ENCODE measurements at places on chromosomes 11 and 22.

- DNase-seq = no peak
These were observed 79.5 kb upstream of the SPON1 start for GRCh38 chr11:13883042-13883441.

- no peak for DNase-seq
These were observed 540.8 kb downstream of the SOX6 start for GRCh38 chr11:15815246-15816195.

GRCh38 chr11:60360621-60361020 lies 17.7 kb upstream of the MS4A7 start:
- DNase-seq = no peak

DNA sequence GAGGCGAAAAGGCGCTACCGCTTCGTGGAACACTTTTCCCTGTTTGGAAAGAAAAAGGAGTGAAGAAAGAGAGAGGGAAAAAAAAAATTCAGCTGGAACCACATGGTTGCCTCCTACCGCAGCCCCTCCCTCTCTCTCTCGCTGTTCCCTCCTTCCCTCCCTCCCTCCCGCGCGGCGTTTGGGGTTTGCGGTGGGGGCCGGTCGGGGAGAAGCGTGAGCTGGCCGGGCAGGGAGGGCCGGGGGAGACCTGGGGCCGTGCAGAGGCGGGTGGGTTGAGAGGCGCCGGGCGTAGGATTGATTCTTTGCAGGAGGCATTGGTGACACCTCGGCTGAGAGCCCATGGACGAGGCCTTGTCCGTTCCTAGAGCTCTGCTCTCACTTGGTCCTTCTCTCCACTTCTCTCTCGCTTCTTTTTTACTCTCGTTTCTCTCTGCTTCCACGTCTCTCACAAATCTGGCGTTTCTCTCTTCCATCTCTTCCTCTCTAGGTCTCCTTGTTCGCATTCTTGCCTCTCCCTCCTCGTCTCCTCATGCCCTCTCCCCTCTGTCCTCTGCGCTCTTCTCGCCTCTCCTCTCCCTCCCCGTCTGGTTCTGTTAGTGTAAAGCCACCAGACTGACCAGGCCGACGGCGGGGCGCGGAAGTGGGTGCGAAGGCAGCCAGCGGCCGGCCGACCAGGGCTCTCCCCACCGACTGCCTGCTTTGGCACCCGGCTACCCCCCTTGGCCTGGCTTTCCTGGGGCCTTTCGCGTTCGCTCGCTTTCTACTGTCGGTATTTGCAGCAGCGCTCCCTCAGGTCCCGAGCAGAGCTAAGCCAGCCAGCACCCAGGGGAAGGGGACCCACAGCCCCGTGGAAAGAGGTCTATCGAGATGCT lies at the start of gene CLMP:
TSS of gene CLMP (minus strand) at position 61 of the 872 bp plus-strand sequence. CDS start 308 bp downstream, outside the sequence.
- no peak for DNase-seq

DNA sequence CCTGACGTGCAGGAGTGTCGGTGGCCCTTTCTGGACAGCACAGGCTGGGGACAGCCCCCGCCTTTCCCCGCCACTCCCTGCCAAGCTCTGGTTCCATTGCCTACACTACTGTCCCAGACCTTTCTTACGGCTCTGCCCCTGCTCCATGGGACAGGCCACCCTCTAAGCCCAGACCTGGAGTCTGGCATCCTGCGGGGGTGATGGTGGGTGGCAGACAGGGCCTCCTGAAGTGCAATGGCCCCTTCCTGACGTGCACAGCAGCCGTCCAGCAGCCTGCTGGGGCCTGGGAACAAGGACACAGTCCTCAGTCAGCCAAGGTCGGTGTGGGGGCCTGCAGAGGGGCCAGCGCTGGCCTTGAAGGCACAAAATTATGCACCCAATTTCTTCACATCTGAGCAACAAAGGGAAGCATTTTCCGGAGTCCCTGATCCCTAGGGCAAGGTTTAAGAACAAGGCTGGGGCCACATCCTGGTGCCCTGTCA lies 79.7 kb upstream of the KCNQ1OT1 start:
- DNase-seq = no peak

DNA sequence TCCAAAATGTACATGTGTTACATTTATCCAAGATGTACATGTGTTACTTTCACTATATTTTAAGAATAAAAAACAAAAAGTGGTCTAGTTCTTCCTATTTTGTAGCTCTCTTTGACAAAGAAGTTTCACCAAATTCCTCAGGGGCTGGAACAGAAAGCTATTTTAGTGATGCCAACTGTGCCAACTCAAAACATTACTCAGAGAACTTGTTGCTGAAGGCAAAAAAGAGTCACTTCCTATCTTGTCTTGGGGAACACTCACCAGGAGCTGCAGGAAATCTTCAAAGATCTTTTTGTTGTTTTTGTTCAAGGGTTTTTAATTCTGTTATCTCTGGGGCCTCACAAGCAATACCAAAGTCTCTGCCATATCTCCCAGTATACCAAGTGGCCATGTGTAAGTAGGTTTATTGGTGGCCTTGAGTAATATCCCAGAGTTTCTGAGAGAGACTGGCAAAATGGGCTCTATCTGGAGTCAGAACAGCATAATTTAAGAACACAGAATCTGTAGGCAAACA lies 13.6 kb upstream of the EED start:
- no peak for DNase-seq

- no peak for DNase-seq
These were observed 3.2 kb upstream of the PTDSS2 start for GRCh38 chr11:446891-447290.

DNA sequence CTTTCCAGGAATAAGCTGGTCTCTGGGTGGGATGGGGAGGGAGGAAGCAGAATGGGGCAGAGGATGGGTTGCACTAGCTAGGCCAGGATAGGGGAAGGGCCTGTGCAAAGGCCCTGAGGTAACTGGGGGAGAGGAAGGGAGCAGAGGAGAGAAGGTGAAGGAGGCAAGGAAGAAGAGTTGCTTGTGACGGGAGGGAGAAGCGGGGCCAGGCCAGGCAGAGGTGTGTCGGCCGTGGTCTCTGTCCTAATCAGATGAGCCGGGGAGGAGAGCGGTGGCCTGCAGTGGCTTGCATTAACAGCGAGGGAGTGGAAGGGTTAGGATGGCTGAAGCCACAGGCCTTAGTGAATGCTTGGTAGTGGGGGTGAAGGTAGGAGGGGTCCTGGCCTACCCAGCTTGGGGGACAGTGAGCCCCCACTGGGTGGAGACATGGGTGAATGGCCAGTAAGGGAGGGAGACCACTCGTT lies 6.0 kb upstream of the DERL3 start:
- no peak for DNase-seq

DNA sequence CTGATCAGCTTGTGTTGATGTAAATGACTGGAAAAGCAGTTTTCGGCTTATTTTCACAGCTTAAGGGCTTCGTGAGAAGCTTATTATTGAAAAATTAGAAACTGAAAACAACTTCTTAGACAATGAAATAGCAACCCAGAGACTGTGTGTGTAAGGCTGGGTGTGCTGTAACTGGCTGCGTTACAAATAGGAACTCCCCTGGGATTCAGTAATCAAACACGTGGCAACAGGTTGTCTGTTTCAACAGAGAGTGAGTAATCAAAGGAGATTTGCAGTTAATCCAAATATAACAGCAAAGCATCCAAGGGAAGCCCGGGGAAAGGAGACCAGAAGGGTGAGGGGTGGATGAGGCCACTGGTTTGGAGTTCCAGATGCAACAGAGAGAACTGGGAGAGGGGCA lies 19.2 kb downstream of the NTM start:
- no peak for DNase-seq

DNA sequence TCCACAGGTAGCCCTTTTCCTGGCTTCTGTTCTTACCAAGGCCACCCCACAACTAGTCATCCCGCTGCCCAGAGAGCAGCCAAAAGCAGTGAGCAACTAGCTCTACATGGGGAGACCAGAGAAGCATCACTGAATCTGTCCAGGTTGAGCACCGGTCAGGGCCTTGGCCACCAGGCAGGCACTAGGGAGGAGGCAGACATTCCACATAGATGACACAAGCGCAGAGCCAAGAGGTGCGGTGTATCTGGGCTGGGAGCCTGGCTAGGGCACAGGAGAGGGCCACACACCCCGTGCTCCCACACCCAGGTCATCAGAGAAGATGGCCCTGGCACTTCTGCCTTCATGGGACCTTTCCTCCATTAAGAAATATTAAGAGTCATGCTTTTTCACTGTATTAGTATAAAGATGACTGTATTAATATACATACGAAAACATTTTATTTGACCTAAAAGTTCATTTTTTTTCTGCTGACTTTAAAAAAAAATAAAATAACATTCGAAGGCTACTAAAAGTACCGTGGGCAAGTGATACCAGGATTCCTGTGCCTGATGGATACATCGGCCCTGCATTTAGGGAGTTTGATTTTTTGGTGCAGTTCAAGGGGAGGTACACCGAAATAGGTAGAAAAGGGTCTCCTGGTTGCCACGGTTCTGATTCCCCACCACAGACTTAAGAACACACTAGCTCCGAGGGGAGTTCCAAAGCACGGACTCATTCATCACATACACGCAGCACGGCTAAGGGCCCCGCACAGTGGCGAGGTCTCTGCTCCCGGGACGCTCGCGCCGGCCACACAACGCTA lies 1.2 kb downstream of the DGCR2 start:
- no peak for DNase-seq

DNA sequence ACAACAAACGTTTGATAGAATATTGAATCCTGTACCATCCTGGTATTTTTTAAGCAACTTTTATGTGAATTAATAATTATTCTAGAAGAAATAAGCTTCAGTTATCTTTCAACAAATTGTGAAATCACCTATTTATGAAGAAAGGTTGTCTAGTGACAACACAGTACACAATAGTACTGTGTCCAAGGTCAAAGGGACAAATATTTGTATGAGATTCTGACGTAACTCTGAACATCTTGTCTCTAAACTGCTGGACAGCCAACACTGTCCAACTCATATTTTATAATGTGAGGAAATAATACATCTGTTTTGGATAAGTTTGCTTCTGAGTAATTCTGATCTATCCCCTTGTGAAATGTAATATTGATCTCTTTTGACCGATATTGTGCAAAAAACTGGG lies 18.9 kb downstream of the CASP5 start:
- DNase-seq = no peak

- DNase-seq = no peak
These were observed 3.4 kb downstream of the IRF7 start for GRCh38 chr11:612201-612960.

DNA sequence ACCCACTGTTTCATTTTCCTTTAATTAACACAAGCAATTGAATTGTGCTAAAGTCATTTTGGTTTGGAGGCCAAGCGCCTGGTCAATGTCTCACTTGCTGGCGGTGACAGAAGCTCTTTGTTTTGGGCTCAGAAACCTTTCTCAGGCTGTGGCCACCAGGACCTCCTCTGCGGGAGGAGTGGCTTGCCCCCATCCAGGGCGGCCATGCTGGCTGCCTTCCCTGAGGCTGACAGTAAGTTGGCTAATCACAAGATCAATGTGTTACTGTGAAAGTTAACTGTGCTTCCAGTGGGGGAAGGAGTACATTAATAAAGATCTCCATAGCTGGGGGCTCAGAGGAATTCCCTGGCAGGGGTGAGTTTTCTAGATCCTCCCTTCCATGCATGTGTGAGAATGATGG lies 1074.5 kb downstream of the NTM start:
- no peak for DNase-seq

- DNase-seq = peak; percentile 56
These were observed 5.0 kb upstream of the PICK1 start for GRCh38 chr22:38051900-38052862.

- DNase-seq = no peak
These were observed 105.0 kb upstream of the RAG2 start for GRCh38 chr11:36703055-36703404.

DNA sequence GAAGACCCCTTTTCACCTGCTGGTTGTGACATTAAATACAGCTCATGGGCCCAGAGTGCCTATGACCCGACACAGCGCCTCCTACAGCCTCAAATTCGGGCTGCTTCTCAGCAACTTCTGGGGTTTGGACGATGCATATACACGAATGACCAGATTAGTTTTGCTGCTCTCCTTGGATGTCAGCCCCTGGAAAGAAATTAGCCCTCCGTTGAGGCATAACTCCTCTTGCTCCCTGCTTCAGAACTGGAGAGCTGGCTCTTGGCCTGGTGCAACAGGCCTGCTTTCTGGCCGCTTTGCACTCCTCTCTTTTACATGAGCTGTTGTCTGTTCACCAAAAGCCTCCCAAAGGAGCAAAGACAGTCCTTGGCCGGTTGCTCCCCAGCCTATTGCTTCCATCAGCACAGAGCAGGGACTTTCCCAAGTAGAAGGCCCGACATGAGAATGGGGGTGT lies 3.3 kb downstream of the TECTA start:
- no peak for DNase-seq

DNA sequence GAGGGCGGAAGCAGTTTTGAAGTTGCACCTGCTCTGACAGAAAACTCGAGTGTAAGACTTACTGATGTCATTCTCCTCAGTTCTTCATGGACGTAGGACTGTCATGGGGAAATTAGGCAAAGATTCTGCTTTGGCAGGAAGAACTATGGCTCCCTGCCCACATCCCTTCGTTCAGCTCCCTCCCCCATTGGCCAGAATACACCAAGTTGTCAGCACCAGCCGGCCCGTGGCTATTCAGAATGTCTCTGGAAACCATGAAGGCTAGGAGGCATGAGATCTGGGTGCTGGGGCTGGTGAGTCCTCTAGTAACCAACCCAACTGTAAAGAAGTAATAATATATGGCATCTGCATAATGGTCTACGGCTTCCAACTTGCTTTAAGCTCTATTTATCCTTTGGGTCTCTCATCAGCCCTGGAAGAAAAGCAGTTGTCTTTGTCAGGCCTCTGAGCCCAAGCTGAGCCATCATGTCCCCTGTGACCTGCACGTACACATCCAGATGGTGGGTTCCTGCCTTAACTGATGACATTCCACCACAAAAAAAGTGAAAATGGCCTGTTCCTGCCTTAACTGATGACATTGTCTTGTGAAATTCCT lies 74.1 kb downstream of the PIWIL4 start:
- DNase-seq = no peak

DNA sequence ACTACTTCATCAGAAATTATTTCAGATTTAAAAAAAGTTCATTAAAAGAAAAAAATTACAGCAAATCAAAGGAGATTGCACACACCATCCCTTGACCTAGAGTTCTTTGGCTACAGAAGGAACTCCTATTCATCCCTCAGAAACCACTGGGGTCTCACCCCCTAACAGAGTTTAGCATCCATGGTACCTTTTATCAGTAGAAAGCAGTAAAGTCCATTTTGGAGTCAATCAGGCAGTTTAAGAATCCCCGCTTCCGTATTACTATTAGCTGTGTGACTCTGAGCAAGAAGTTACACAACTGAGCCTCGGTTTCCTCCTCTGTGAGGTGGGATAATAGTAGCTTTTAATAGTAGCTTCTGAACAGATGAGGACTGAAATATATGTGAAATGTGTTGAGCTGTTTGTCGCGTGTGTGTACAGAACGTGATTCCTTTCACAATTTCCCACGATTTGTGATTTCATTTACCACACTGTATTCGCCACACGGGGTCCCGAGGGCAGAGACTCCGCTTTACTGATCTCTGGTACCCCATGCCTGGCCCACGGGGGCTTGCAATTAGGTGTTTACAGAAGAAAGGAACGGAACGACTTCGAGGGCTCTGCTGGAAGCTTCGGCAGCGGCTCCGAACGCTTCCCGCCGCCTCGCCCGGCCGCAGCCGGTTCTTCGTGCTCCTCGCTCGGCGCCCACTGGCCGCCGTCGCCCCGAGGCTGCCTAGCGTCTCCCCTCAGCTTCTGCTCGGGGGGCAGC lies 72.5 kb upstream of the ZBED5 start:
- no peak for DNase-seq

Data from stimulated activated CD8-positive, alpha-beta memory T cell treated with anti-CD3 and anti-CD28 coated beads, Interleukin-7, amount 100 ng/mL, for 24 hours (primary cell).